Fibroblast of gingiva (primary cell): ENCODE measurements at places on chromosomes 11 and 22.
A peak's percentile ranks its signal among the peaks of the same experiment; 100 is the strongest.

DNA sequence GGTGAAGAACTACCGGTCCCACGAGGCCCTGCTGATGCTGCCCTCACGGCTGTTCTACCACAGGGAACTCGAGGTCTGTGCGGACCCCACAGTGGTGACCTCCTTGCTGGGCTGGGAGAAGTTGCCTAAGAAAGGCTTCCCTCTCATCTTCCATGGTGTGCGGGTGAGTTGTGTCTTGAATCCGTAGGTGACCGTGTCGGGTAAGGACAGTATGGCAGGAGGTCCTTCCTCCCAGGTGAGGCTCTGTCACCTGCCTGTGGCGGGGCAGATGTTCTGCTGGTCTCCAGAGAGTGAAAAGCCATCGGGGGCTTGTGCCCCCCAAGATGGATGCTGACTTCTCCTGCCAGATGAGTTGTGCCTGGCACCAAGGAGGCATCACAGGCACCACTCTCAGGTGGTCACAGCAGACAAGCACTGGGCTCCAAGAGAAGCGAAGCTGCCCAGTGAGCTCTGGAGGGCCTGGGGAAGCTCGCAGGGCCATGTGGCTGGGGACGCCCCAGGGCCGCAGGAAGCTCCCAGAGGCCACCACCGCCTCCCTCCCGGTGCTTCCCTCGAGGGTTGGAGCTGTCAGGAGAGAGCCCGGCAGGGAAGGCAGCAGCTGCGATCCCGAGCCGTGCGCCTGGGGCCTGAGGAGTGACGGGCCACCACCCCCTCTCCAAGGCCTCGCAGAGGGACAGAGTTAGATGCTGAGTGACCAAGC is 17.3 kb upstream of the PANX2 start:
- no peak for DNase-seq

GRCh38 chr11:119651802-119652584 is 77.0 kb downstream of the NECTIN1 start:
- no peak for DNase-seq

DNA sequence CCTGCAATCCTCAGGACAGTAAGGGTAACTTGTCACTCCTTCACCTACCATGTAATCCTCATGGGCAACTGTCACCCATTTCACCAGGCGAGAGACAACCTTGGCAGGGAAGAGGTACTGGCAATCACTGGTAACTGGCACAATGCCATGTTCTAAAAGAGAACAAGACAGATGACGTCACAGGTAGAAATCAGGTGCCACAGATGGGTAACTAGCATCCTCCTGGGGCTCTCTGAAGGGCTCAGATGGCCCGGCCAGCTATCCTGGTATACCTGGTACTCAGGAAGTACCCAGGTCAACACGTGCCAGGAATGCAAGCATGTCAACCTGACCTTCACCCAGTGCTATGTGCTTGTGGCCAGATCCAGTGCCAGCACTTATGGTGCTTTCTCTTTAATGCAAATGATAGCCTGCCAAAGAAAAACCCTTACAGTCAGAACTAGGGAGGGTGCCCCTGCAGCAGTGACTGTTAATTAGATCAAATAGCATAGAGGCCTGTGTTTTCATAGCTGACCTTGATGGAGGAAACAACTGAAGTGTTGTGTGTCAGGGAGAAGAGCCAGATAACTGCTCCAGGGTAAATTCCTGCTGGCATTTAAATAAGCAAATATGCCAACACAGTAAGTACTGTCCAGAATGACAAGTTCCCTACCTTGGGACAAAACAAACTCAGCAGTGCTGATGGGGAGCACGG is 36.2 kb downstream of the THOC5 start:
- DNase-seq: no peak

DNA sequence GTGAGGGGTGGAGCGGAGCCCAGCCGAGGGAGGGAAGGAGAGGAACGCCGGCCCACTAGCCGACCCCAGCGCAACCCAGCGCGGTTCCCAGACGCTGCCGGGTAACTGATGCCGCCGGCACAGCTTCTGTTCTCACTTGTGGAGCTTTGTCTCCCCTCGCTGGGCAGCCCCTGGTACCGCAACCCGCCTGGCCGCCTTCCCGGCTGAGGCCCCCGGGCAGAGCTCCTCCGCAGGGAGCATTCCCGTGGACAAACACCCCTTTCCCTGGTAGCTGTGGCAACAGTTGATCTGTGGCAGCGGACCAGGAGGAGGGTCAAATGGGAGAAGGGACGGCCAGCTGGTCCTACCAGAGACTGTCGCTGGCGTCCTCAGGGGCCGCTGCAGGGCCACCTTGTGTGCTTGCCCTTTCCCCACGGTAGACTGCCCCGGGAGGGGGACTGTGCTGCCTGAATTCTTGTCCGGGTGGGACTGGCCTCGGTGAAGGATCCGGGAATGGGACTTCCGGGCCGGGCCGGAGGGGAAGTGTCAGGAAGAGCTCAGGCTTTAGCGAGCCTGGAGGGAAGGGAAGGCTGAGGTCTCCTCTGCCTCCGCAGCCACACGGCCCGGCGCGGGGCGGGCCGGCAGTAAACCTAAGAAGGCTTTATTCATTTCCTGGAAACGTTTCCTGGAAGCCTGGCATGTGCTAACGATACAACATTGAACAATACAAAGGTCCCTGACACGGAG is 468.0 kb downstream of the OPCML start:
- no peak for DNase-seq

DNA sequence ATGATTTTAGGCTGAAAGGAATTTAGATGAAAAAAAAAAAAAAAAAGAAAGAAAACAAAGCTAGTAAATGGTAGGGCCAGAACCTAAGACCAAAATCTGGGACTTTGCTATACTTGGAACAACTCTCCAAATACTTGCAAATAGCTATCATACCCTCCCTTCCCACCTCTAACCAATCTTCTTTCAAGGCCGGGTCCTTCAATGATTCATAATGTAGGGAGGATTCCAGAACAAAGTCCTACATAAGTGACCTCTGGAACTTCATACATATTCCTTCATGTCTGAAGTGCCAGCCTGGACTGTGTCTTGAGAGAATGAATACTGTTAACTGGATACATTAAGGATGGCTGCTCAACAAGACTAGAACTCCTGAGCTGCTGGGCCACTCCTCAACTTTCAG is 9.9 kb downstream of the STK33 start:
- no peak for DNase-seq

- no peak for DNase-seq
These were observed 82.1 kb downstream of the FBLN1 start for GRCh38 chr22:45584621-45585436.

DNA sequence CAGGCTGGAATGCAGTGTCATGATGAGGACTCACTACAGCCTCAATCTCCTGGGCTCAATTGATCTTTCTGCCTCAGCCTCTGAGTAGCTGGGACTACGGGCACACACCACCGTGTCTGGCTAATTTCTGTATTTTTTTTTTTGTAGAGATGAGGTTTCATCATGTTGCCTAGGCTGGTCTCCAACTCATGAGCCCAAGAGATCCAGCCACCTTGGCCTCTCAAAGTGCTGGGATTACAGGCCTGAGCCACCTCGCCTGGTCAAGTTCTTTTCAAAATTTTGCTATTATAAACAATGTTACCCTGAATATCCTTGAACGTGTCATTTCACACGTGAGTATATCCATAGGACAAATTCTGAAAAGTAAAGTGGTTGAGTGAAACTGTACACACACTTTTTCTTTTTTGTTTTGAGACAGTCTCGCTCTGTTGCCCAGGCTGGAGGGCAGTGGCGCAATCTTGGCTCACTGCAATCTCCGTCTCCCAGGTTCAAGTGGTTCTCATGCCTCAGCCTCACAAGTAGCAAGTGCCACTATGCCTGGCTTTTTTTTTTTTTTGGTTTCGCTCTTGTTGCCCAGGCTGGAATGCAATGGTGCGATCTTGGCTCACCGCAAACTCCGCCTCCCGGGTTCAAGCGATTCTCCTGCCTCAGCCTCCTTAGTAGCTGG is 21.6 kb upstream of the EP300 start:
- DNase-seq: no peak

- no peak for DNase-seq
These were observed 87.8 kb upstream of the FAT3 start for GRCh38 chr11:92136797-92137196.

- no peak for DNase-seq
These were observed 30.3 kb upstream of the NECTIN1 start for GRCh38 chr11:119759324-119759723.

DNA sequence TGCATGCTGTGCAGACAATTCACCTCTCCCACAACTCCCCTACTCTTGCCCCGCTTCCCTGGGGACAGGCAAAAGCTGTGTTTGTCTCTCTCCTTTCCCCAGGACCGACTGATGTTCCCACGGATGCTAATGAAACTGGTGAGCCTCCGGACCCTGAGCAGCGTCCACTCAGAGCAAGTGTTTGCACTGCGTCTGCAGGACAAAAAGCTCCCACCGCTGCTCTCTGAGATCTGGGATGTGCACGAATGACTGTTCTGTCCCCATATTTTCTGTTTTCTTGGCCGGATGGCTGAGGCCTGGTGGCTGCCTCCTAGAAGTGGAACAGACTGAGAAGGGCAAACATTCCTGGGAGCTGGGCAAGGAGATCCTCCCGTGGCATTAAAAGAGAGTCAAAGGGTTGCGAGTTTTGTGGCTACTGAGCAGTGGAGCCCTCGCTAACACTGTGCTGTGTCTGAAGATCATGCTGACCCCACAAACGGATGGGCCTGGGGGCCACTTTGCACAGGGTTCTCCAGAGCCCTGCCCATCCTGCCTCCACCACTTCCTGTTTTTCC is 1.4 kb upstream of the MADD start:
- DNase-seq: no peak

DNA sequence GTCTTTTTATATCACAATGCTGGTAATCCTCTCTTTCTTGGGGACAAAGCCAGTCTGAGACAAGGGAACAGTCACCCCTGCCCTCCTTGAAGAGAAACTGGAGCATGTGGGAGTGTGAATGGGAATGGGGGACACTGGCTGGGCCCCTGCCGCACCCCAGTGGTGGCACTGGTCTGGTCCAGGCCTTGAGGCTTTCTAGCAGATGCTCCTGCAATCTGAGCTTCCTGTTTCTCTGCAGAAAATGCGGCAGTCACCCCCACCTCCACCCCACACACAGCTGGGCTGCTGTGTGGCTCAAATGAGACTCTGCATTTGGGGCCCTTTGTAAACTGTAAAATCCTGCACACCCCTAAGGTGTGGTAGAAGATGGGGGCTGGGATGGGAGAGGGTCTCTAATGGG is 6.6 kb upstream of the MARK2 start:
- no peak for DNase-seq

GRCh38 chr11:64338716-64339115 is 1.3 kb upstream of the CCDC88B start:
- DNase-seq: no peak

DNA sequence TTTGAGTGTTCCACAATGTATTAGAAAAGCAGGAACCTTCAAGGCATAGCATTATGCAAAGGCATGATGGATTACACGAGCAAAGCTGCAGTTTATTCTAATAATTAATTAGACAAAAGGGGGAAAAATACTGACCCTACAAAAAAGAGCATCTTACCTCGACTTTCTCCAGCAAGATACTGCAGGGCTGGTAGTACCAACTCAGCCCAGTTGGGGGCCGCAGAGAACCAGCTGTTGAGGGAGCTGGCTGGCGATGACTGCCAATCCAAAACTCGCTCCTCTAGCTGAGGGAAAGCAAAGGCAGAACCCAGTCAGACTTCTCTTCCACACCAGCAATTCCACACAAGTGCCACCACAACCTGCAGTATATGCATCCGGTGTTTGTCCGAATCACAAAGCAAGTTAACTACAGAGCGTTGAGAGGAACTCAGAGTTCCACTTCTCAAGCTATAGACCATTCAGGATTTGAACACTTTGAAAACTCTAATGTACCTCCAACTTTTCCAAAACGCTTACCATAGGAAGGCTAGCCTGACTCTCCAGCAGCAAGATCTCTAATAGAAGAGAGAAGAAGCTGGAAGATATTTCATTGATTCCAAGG is 13.7 kb downstream of the NFRKB start:
- DNase-seq: no peak

DNA sequence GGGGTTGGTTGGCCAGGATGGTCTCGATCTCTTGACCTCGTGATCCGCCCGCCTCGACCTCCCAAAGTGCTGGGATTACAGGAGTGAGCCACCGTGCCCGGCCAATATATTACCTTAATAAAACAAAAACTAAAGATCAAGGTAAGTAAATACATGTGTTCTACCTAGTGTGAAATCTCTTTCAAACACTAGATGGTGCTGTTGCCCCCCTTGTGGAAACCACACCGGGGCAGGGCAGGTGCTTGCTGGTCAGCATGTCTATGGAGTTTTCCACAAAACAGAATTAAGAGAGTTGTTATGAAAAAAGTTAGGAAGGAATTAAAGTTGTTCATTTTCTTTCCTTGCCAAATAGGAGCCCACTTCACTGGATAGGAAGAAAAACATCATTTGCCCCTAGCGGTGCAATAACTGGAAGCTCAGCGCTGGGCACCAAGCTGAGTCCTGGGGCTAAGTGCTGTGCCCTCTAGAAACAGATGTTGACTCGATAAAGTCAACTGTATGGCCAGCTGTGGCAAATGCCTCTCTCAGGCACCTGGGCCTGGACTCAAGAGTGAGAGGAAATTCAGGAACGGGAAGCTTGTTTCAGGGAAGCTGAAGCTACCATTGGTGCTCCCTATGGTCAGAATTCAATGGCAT is 6.3 kb upstream of the KCNJ5 start:
- peak; percentile 42 for DNase-seq

DNA sequence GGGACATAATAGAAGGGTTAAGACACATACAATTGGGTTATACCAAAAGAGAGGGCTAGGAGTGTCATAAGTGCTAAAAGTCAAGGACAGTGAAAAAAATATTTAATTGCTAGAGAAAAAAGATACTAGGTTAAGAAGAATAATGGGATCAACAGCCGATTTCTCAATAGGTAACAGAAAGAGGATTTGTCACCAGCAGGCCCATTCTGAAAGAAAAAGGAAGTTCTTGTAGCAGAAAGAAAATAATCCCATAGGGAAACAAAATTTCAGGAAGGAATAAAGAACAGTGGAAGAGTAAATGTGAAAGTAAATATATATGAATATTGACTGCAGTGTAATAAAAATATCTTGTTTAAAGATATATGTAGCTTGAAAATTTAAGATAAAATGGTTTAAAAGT is 43.3 kb upstream of the ADORA2A start:
- no peak for DNase-seq

- DNase-seq: no peak
These were observed 96.9 kb downstream of the ATXN10 start for GRCh38 chr22:45768490-45768889.

DNA sequence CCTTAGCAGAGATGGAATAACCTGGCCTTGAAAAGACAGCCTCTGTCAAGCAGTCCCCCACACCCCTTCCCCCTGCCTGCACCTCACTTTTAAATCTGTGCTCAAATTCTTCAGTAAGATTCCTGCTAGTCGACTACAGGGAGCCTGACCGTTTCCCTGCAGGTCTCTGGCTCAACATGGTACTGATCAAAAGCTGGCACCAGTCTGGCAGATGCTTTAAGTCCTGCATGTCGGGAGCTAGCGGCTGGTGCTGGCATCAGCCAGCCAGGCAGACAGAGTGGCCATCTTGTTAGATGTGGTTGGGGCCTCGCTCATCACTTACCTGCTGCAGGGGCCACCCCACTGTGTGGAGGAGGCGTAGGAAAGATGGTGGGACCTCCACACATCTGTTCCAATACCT is 204.4 kb upstream of the SORL1-AS1 start:
- DNase-seq: peak; percentile 29

DNA sequence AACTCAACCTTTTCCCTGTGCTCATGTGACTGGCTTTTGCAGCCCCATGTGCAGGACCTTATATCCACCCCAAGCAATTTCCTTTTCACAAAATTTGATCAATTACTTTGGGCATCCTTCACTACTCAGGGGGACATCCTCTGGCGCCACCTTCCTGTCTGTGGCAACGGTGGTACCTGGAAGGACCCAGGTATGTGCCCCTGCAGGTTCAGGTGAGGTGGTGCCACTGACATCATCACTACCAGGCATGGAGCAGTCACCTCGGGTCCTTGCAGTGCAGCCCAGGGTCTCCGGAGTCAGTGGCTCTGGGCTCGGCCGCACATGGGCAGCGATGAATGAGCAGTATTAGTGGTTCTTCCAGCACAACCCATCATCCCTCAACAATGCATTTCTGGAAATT is 37.7 kb upstream of the B3GAT1 start:
- DNase-seq: no peak
